ENCODE measurements at places on chromosomes 6 and 20. TPM values are rescaled to one million over a fixed set of nuclear protein-coding genes. Genes with fewer than 3 reads are reported as not detected.

The SIRPD gene
- not detected for total RNA-seq

The HLA-DMA gene
- 15.8 TPM for total RNA-seq

The IRF4 gene
- total RNA-seq: 0.22 TPM

The TP53TG5 gene
- total RNA-seq: 0.80 TPM

The DUSP15 gene
- total RNA-seq: 5.1 TPM

The TUBB gene
- total RNA-seq: 187 TPM

The SALL4 gene
- 0.25 TPM for total RNA-seq

The NHSL1 gene
- total RNA-seq: 44.7 TPM

The TBP gene
- 8.6 TPM for total RNA-seq

The DDO gene
- 37.6 TPM for total RNA-seq

- no peak for DNase-seq
These were observed 29.6 kb downstream of the PMEPA1 start for GRCh38 chr20:57680131-57680716.

- DNase-seq: no peak
These were observed 21.7 kb downstream of the UCKL1 start for GRCh38 chr20:63934271-63935068.

DNA sequence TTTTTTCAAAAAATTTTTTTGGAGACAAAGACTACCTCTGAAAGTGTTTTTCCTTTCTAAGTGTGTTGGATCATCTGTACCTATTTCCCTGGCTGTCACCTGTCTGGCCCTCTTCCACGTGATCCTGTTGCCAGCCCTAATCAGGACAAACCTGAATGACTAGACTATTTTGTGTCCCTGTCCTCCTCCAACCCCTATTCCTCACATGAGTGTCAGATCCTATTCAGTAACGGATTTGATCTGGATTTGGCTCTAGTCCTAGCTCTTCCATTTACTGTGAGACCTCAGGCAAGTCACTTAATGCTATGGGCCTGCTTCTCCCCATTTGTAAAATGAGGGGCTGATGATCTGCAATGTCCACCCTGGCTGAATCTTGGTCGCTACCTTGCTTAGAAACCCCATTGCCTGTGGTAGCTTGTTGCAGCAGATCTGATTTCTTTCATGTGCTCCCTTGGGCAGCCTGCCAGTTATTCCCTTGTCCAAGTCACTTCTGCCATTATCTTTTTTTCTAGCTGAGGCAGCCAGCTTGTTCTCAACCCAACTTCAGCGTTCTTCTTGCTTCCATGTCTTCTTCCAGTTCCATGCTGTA is 4.8 kb downstream of the PHF20 start:
- peak; percentile 46 for DNase-seq

GRCh38 chr6:3797231-3798054 is 45.9 kb upstream of the PXDC1 start:
- DNase-seq: no peak

GRCh38 chr6:137723273-137724017 is 143.6 kb upstream of the TNFAIP3 start:
- no peak for DNase-seq

- DNase-seq: no peak
These were observed 265.2 kb downstream of the TAF4 start for GRCh38 chr20:61800359-61801064.

- no peak for DNase-seq
These were observed 250.4 kb upstream of the KCNQ5 start for GRCh38 chr6:72371473-72371872.

GRCh38 chr6:160298121-160298520 is 39.5 kb upstream of the SLC22A2 start:
- DNase-seq: no peak

DNA sequence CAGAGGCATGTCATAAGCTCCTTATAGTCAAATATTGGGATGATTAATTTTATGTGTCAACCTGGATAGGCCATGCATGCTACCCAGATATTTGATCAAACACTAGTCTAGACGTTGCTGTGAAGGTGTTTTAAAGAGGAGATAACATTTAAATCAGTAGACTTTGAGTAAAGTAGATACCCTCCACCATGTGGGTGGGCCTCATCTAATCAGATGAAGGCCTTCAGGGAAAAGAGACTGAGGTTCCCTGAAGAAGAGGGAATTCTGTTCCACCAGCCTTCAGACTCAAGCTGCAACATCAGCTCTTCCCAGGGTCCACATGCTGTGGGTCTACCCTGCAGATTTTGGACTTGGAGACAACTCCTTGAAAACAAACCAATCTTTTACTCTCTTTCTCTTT is 11.4 kb upstream of the NEDD9 start:
- no peak for DNase-seq

DNA sequence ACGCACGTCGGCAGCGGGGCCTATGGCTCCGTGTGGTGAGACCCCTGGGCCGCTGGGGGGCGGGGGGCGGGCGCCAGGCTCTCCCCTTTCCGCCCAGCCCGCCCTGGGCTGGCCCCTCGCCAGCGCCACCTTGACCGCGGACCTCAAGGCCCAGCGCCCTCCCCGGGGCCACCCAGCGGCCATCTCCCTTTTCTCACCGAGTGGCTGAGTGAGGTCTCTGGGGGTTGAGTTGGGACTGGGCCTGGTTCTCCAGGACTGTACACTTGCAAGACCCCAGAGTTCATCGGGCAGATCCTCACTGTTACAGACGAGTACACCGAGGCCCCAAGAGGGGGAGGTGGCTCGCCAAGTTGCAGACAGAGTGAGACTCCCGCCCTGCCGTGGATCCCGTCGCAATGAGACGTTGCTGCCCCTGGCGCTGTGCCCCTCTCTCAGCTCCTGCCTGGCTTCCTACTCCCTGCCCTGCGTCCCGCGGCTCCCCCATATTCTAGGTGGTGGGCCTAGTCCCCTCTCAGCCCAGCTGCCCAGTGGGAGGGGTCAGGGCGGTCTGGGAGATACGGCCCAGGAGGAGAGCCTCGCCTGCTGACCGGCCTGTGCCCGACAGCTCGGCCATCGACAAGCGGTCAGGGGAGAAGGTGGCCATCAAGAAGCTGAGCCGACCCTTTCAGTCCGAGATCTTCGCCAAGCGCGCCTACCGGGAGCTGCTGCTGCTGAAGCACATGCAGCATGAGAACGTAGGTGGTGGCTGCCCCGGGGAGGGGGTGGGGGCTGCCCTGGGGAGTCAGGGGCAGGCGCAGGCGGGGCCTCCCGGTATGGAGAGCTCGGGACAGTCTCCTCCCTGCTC is 576 bp downstream of the MAPK13 start:
- DNase-seq: no peak

DNA sequence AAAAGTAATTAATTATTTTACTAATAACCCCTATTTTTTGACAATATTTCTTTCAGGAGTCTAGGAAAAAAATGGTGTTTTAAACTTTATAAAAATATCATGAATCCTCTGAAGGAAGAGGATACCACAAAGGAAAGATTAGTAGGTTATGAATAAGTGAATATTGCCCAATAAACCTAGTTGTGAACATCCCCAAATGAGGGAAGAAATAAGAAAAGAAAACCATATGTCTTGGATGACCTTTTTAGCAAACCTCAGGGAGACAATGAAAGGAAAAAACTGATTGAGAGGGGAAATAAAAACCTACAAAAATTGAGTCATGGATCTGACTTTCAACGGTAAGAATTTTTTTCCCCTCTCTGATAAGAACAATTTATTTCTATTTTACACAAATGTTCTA is 34.4 kb downstream of the TENT5A start:
- no peak for DNase-seq

GRCh38 chr20:34165018-34165619 is 53.1 kb upstream of the EIF2S2 start:
- no peak for DNase-seq

- no peak for DNase-seq
These were observed 30.7 kb upstream of the SPTLC3 start for GRCh38 chr20:12978126-12978394.

DNA sequence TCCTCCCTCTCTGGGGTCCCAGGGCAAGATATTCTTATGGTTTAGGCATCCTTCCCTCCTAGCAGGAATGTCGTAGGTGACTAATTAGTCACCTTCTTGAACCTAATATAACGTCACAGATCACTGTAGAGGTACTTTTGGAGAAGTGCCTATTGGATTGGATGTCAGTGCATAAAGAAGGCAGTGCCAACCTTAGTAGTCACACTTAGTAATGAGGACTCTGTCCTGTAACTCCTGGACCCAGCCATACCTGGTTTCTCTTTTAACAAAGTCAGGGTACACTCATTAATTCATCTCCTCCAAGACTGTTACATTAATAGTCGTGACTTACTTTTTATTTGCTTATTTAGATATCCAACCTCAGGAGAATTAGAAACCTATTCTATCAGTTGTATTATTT is 20.0 kb downstream of the VTA1 start:
- no peak for DNase-seq

- DNase-seq: no peak
These were observed 33.7 kb downstream of the RPF2 start for GRCh38 chr6:111015389-111016124.

- no peak for DNase-seq
These were observed 404 bp downstream of the CEP162 start for GRCh38 chr6:84227044-84227433.

DNA sequence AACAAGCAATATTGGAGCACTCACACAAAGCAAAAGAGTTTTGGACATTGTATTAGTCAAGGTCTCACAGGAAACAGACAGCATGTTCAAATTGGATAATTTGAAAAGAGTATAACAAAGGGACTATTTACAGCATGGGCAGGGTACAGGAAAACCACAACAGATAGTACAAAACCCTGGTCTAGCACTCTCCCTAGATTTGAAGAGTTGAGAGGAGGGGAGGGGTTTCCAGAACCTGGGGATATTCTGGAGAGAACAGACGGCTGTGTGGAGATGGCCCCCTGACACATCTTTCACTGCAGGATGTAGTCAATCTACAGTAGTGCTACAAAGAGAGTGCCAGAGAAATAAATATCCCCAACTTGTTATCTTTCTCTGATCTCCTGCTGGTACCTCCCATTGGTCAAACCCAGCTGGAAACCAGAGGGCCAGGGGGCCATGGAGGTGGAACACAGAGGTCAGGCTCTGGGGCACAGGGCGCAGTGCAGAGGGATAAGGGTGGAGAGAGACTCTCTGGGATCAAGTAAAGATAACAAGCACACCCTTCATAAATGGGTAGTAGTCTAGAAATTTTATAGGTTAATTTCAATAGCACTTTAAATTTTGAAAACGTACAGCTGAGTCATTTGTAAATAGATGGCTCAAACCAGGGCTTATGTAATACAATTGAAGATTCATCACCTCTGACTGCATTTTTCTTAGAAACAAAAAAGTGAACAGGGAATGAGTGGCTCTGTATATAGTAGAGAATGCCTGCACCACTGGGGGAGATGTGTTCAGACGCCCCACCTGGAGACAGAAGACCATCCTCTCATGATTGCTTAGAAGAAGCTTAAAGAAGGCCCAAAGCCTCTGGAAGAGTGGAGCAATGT is 25.7 kb downstream of the RCAN2 start:
- no peak for DNase-seq

GRCh38 chr20:51480507-51481270 is 61.8 kb downstream of the NFATC2 start:
- DNase-seq: no peak

DNA sequence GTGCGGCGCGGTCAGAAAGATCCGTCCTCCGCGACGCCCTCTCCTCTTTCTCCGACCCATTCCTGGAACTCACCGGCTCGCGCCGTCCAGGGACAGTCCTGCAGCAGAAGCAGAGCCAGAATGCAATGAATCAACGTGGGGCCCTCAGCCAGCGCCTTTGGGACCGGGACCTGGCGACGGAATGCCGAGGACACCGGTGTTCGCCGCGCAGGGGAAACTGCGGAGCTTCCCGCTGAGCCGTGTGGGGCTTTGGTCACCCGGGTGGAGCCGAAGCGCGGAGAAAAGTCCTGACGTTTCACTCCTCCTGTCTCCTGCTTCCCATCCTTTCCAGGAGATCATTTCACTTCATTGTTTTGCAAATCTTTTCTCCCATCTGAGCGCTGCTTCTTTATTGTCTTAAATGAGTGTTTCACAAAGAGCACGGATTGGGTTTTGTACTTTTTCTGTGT is 26.5 kb downstream of the ULBP1 start:
- no peak for DNase-seq

DNA sequence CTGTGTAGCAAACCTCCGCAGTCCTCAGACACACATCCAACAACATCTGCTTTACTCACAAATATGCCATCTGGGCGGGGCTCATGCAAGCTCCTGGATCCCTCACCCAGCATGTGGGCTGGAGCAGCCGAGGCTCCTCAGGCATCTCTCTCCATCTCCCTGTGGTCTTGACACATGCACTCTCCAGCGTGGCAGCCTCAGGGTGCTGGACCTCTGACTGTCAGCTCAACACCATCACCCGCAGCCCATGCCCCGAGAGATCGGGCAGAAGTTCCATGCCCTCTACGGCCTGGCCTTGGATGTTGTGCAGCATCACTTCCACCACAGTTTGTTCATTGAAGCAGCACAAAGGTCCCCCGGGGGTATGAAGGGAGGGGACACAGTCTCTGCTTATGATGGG is 32.6 kb upstream of the CD93 start:
- DNase-seq: no peak

Measured in left ventricle myocardium inferior (tissue), 1 donor.